SHP77 (cell line): ENCODE measurements at places on chromosomes 1 and 21.

DNA sequence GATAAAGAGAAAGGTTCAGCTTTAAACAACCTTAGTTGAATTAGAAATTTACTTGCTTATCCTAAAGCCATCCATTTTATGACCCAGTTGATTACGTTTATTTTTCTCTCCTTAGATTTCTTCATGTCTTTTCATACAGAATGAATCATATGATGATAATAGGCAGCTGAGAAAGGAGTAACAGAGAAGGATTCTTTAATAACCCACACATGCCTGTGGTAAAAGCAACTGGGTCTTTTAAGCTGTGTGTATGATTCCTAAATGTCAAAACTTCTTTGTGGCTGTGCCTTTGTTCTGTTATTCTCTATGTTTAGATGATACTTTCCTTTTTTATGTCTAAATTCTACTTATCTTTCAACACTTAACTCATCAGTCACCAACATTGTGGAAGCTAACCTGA is 626.5 kb downstream of the NCAM2 start:
- DNase-seq: no peak

GRCh38 chr1:114342376-114342775 is 168.6 kb downstream of the TRIM33 start:
- DNase-seq: no peak

- DNase-seq: no peak
Observed at GRCh38 chr1:234532503-234532922, 53.5 kb upstream of the TARBP1 start.

- DNase-seq: no peak
Observed at GRCh38 chr1:171653796-171654195, 1.3 kb upstream of the MYOC start.

- no peak for DNase-seq
Observed at GRCh38 chr1:234941321-234942011, 187.2 kb downstream of the TOMM20 start.

- no peak for DNase-seq
Observed at GRCh38 chr21:41886328-41886727, 7.2 kb upstream of the PRDM15 start.

DNA sequence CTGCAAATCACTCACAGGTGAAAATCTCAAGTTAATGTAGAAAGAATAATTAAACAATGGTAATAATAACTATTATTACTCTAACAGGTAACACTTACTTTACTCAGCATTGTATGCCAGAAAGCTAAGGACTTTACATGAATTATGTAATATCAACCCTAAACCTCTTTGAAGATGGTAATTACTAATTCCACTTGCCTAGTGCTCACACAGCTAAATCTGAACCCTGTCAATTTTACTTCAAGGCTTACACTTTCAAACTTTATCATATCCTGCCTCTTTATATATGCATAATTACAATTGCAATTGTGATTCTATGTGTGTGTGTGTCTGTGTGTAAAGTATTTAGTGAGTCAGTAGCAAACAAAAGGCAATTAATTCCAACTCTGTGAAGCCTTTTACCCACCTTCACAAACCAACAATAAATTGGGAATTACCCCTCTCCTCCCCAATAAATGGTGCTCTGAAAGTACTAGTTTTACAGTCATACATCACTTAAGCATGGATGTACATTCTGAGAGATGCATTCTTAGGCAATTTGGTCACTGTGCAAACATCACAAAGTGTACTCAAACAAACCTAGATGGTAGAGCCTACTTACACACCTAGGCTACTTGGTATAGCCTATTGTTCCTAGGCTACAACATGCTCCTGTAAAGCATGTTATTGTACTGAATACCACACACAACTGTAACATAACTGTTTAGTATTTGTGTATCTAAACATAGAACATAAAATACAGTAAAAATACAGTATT is 5.9 kb downstream of the ZNF644 start:
- no peak for DNase-seq

DNA sequence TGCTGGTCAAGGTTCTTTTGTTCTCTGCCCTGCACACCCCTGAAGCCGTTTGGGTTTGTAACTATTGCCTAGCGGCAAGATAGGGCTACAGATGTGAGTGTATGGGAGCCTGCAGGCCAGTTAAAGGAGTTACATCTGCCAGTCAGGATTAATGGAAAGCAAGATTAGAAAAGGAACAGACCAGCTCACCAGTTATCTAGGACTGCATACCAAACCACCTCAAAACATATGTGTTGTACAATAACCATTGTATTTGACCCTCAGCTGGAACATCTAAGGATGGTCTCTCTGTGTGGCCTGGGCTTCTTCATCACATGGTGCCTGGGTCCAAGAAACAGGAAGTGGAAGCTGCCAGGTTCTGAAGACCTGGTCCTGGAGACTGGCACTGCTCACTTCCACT is 52.5 kb upstream of the FBXO28 start:
- no peak for DNase-seq

GRCh38 chr1:163410073-163410999 is 88.6 kb downstream of the NUF2 start:
- DNase-seq: peak; percentile 78

- no peak for DNase-seq
Observed at GRCh38 chr1:1874901-1875300, 16.0 kb downstream of the GNB1 start.

DNA sequence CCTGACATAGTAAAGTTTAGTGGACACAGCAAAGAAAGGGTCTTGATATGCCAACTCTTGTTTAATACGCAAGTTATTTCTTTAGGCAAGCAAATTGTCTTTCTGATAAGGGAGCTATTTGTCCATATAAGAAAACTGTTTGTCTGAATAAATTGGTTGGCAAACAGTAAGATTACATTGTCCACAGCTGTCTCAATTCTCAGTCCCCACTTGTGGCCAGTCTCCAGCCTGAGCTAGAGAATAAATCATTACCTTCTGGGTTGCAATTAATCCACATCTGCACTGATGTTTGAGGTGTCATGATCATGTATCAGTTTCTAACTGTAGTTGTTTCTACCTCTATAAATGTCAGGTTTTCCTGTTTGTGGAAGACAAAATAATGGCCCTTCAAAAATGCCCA is 60.0 kb upstream of the TNR start:
- DNase-seq: no peak

DNA sequence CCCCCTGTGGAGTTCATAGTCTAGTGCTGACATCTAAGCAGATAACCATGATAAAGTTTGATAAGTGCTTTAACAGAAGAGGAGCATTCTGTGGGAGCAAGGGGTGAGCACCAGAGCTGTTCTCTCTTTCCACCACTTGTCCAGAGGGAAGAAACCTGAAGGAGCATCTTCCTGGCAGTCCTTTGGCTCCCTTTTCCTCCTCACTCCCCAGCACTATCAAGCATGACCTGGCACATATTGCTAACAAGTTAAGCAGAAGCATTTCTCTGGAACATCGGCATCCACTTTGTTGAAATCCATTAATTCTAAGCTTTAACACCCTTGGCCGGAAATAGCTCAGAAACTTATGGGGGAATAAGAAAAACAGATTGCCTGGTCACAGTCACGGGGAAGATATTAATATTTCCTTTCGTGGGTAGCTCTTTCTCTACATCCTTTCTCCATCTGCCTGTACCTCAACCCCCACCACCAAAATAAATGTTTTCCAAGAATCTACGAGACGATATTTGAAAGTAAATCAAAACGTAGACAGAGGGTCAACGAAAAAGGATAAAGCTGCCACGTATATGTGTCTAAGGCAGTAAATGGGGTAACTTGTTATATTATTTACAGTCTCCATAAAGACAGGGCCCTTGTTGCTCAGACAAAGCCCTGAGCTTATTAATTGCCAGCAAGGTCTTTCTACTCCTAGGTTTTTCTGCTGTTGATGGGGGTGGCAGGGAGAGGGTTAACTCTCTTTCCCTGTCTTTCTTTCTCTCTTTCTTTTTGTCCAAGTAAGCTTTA is 351.4 kb downstream of the NUF2 start:
- no peak for DNase-seq

- no peak for DNase-seq
Observed at GRCh38 chr1:57966340-57966739, 542.5 kb upstream of the DAB1 start.

DNA sequence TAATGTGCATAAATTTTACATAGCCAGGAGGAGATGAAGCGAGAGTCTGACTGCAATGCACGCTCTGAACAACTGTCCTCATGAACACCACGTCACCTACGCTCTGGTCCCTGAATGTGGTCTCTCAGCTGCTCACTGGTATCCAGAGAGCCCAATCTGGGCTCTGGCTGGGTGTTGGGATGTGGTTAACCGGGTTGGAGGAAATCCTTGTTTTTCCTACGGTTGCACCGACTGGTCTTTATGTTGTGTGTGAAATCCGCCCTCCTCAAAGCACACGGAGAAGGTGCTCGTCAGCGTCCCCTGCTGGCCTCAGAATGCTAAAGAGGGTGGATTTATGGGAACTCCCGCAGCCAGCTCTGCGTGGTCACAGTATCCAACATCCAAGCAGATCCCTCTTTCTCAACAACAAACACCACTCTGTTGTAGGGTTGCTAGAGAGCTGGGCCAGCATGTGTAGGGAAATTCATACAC is 51.8 kb upstream of the FAM89A start:
- peak; percentile 55 for DNase-seq

- no peak for DNase-seq
Observed at GRCh38 chr1:162367073-162367472, 9.6 kb downstream of the SPATA46 start.

- no peak for DNase-seq
Observed at GRCh38 chr1:177701654-177702353, 268.1 kb downstream of the SEC16B start.

GRCh38 chr1:67085326-67085725 is 31.4 kb upstream of the SLC35D1 start:
- no peak for DNase-seq

DNA sequence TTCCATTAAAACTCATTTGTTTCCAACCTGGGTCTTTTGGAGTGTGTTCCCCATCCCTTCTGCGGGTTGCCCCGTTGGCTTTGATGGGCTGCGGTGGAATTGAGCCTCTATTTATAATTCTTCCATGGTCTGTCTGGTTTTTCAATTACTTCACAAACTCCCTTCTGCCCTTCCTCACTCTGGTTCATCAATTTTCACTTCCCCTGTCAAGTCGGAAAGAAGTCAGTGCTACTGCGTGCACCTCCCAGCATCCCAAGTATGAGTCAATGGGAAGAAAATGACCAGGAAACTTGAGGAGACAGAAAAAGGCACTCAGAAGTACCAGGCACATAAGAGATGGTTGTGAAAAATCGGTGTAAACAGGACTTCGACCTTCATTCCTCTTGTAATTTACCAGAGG is 126.2 kb downstream of the KAZN start:
- DNase-seq: no peak
